ENCODE measurements at places on chromosomes 4 and X.

- DNase-seq, result no peak
Observed at GRCh38 chr4:176744091-176744490, 48.6 kb downstream of the VEGFC start.

DNA sequence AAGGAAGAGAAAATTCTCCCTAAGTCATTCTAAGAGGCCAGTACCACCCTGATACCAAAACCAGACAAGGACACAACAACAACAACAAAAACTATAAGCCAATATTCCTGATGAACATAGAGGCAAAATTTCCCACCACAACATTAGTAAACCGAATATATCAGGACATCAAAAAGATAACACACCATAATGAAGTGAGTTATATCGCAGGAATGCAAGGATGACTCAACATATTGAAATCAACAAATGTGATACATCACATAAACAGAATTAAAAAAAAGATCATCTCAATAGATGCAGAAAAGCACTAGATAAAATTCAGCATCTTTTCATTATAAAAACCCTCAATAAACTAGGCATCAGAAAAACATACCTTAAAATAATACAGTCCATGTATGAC is 1844.4 kb upstream of the PCDH10 start:
- DNase-seq, result no peak

DNA sequence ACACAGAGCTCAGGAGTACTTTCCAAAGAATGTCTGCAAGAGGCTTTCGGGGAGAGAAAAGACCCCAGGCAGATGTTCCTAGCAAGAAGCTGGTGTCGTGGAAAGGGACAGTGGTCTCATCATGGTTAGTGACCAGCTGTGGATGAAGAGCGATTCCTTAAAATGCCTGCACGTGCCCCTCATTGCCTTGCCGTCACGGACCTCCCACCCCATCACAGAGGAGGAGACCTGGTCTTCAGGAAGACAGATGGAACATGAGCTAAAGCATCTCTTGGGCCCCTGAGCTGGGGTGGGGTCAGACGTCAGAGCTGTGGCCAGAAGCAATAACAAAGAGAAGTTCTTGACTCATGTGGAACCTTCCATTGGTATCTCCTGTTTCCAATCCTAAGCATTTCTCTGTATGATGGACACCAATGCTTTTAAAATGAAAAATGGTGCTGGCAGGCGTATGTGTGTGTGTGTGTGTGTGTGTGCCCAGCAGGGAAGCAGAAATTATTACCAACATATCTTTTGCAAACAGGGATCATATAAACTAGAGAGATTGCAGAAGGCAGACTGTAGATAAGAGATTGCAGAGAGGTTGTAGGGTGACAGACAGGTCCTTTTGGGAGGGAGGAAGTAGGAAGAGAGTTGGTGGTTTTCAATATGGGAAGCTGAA is 25.2 kb upstream of the ASMTL start:
- DNase-seq, result no peak

DNA sequence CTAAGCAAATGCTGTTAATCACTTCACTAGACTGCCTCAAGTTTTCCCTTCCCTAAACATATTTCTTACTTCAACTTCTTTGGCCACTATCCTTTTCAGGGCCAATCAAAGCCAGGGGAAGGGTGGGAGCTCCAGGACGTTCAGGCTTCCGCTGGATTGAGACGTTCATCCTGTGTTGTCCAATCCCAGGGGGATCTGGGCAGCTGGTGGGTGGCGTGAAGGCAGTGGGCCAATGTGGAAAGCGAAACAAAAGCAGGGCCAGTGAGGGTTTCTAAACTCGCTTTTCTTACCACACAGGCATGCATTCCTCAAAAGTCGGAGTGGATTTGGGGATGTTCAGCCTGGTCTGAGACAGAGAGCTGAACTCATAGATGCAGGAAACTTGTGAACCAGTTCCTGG is 7.6 kb downstream of the CXCL13 start:
- DNase-seq, result no peak

- DNase-seq, result no peak
Observed at GRCh38 chr4:2714061-2714770, 41.9 kb downstream of the TNIP2 start.

DNA sequence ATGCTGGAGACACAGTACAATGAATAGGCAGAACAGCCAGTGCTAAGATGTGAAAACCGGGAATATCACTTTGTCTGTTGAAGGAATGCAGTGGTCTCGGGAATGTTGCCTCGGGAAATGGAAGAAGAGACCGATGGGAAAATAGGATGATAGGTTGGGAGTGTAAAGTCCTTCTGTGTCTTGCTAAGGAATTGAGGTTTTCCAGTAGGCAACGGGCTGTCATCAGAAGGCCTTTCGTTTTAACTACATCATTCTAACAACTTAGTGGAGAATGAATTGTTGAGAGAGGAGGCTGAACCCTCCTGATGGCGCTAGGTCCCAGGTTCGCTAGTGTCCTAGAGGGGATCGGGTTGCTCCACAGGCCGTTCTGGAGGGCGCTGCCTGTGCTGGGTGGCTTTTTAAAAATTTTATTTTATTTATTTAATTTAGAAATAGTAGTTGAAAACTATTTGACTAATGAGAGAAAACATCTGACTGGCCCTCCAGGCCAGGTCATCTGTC is 730 bp downstream of the VBP1 start:
- DNase-seq, result no peak

- DNase-seq, result no peak
Observed at GRCh38 chrX:130975947-130976346, 72.9 kb upstream of the ENOX2 start.

DNA sequence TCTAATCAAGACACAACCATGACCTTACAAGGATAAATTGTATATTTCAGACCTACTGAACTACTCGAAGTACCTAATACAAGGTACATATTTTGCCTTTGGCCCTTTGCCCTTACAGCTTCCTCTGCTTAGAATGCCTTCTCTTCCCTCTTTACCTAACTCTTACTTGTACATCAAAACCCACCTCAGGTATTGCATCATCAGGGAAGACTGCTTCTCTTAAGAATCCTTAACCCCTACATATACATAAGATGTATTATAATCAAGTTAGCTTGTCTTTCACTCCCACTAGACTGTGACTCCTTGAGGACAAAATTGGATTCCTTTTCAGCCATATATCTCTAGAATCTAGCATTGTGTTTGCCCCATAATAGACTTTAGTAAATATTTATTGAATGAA is 101.7 kb upstream of the STIM2 start:
- no peak for DNase-seq

GRCh38 chr4:120843849-120844527 is 78.5 kb downstream of the PRDM5 start:
- DNase-seq, result no peak

- no peak for DNase-seq
Observed at GRCh38 chrX:65528293-65528692, 6.3 kb downstream of the LAS1L start.

GRCh38 chr4:126004941-126005340 is 690.2 kb downstream of the FAT4 start:
- no peak for DNase-seq

GRCh38 chrX:13250826-13251580 is 68.8 kb downstream of the ATXN3L start:
- no peak for DNase-seq

DNA sequence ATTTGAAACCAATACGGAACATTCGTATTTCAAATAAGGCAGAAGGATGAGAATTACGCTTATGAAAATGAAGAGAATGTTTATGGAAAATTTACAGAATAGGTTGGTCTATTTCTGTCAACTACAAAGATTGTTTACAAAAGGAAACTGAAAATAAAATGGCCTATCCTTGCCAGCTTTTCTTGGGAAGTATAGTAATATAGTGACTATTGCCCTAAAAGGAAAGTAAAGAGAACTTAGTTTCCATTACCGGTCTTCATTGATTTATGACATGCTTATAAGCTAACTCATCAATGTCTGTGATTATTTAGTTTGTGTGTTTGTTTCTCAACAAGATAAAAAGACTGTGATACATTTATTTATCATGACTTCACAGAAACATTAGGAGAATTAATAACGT is 2.9 kb upstream of the SPRY1 start:
- no peak for DNase-seq

DNA sequence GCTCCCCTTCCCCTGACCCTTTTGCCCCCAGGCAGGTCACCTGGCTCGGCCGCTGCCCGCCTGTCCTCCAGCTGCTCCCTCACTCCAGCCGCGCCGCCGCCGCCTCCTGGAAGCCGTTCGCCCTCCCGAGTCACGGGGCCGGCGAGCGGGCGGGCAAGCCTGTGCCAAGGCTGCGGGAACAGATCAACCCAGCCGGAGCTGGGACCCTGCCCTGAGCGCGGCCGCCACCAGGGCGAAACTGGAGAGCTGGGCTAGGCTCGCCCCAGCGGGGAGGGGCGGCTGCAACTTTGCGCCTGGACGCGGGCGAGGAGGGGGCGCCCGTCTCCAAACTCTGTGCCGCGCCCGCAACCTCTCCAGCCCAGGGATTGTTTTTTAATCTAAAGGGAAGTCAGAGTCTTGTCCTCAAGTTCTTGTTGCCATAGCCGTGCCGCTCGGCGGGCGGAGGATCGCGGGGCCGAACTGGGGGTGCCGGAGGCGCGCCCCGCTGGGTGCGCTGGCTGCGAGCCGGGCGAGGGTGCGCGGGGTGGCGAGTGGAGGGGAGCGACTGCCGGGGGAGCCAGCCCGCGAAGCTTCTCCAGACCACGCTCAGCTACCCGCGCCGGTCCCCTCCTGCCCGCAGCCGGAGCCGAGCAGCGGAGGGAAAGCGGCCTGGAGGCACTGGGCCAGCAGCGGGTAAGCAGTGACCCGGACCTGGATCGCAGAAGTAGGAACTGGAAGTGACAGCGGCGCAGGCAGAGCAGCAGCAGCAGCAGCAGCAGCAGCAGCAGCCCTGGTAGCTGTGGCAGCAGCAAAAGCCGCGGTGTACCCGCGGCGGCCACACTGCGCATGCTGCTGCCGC is 13.4 kb downstream of the ARHGEF6 start:
- no peak for DNase-seq

DNA sequence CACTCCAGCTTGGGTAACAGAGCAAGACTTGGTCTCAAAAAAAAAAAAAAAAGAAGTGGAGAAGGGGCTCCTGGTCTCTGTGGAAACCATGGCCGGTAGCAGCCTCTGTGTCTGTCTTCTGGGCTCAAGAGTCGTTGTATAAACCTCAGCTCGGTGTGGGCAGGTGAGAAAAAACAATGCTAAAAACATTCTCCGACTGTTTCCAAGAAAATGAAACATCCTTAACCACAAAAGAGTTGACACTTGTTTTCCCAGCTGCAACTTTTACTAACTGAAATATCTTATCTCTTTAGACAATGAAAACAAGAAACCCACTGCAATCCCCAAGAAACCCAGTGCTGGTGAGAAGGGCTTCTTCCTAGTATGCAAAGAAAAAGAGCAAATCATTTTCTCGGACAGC is 26.2 kb downstream of the CD99 start:
- DNase-seq, result no peak

DNA sequence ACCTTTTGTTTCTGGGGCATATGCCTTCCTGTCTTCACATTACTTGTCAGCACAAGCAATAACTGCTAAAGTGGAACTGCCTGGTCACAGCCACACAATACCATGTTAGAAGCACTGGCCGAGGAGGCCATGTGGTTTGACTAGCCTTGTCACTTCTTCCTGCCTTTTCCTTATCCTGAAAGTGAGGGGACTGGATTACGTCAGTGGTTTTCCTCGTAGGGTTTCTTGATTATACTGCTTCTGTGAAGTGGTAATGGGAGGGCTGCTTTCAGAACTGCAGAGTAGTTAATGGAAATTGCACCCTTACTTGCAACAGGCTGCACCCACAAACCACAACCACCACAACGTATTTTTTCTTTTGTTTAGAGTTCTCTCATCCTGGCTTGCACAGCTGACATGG is 26.6 kb downstream of the ZRSR2 start:
- no peak for DNase-seq

DNA sequence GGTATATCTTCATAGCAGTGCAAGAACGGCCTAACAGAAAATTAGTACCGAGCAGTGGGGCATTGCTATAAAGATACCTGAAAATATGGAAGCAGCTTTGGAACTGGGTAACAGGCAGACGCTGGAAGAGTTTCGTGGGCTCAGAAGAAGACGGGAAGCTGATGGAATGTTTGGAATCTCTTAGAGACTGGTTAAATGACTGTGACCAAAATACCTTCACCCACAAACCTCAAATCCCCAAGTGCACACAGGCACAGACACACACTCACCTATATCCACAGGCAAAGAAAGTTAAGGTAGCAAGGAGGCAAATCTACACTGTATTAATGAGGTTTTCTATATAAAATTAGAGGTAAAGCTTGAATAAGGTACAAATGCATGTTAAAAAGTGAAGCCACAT is 14.6 kb upstream of the SPRY1 start:
- DNase-seq, result no peak

- DNase-seq, result no peak
Observed at GRCh38 chr4:111689731-111690130, 455.5 kb upstream of the FAM241A start.

- no peak for DNase-seq
Observed at GRCh38 chr4:138494931-138495330, 252.8 kb upstream of the SLC7A11 start.

DNA sequence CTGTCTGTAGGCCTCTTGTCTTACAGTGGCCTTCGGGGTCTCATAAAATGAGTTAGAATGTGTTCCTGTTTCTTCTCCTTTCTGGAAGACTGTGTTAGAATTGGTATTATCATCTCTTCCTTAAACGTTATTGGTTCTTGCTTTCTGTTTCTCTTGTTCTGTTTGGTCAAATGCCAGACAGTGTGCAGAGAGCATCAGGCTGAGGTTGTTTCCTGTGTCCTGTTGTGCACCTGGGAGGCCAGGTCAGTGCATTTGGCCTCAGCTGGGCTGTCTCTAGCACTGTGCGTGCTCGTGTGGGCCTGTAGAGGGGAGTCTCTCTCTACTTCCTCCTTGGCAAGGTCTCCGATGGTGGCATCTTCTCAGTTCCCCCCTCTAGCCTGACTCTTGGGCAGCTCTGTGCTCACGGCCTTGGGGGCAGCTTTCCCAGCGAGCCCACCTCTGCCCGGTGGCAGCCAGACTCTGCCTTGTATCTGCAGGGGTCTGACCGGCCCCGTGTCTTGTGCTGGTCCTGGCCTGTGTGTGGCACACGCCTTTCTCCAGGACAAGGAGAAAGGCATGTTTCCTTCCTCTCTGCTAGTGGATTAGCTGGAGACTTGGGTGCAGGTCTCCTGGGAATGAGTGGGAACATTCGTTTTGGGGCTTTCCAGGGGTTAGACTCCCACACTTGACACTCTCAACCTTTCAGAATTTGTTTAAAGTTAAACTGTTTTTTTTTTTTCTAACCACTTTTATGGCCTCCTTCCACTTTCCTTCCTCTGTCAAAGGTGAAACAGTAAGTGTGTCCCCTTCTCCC is 62.3 kb downstream of the FAM193A start:
- DNase-seq, result no peak

- no peak for DNase-seq
Observed at GRCh38 chr4:13777341-13777740, 149.8 kb upstream of the BOD1L1 start.

DNA sequence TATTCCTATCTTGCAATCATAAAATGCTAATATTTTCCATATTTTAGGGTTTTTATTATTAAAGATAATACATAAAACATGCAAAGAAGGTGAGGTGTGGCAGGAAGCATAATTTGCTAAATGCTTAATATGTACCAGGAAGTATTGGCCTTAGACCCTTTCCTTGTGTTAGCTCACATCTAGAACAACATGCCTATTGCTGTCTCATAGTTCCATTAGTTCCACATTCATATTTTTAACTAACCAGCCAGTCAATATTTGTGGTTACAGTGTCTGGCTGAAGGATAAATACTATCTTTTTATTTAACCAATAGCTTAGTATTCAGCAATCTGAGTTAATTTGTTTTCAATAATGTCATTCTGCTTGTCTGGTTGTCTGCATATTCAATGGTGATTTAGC is 432.6 kb downstream of the INPP4B start:
- no peak for DNase-seq

All from stimulated activated CD4-positive, alpha-beta T cell treated with anti-CD3 and anti-CD28 coated beads, TNF-alpha, amount 100 ng/mL, for 4 hours (primary cell).